Glomerular endothelial cell (primary cell): ENCODE measurements at places on chromosomes 3 and 15. TPM values are rescaled to one million over a fixed set of nuclear protein-coding genes. Genes with fewer than 3 reads are reported as not detected.

The PDE12 gene
- 14.2 and 18.6 TPM in 2 replicates for total RNA-seq

The PTX3 gene
- total RNA-seq: 317 and 450 TPM in 2 replicates

The SIDT1 gene
- 0.99 TPM in 1 of 2 replicates, not detected in the other for total RNA-seq

- DNase-seq: no peak
Measured at GRCh38 chr15:45251888-45252287, at the start of gene SLC28A2. Gene SLC28A2, plus strand, starts transcription at chr15:45252234. Its CDS starts 982 bp downstream, at chr15:45253216.

- no peak for DNase-seq
Measured at GRCh38 chr15:80536716-80537115, 132.5 kb downstream of the ARNT2 start.

DNA sequence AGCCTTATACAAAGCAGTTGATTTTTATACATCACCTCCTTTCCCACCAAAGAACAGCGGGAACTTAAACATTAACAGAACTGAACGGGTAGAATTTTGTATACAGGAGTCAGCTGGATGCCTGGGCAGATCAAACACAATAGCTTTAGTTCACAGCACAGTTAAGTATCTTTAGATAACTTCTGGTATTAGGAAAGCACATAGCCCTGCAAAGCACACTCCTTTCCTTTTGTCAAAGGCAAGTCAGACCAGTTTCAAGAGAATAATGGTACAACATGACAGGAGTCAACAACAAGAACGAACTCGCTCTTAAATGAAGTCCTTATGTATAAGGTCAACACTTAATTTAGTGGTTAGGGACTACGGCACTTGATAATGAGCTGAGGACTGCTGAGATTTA is 26.3 kb downstream of the ABCC5 start:
- no peak for DNase-seq

- no peak for DNase-seq
Measured at GRCh38 chr15:62818691-62819090, 223.9 kb upstream of the TPM1 start.

- DNase-seq: no peak
Measured at GRCh38 chr3:133747373-133747772, 1.2 kb downstream of the TF start.

DNA sequence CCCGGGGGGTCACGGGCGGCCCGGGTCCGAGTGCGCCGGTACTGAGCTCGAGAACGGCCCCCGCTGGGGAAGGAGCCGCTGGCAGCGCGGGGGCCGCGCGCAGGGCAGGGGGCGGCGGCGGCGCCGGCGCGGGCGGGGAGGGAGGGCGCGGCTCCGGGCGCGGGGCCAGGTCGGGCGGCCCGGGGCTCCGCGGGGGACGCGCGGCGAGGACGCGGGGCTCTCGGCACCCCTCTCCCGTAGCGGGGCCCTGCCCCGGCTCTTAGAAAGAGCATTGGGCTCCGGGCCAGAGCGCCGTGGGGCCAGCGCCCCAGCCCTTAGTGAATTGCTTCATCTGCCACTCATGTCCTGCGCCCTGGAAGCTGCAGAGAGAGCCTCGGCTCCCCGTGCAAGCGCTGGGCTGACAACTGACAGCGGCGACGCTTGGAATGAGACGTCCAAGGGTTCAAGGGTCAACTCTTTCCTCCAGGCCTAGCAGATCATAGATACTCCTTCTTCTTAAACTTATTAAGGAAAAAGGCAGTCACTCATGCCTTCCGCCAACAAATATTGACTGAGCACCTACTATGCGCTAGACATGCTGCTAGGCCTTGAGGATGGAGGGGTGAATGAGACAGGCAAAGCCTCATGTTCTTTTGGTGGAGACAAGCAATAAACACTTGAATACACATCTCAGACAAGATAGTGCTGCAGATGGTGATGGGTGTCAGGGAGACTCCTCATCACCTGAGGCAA is 140.8 kb downstream of the SMAD6 start:
- DNase-seq: no peak
